Fibroblast of villous mesenchyme (primary cell): ENCODE measurements at places on chromosomes 6 and 20. TPM values are rescaled to one million over a fixed set of nuclear protein-coding genes. Genes with fewer than 3 reads are reported as not detected.

The SLC25A27 gene
- 2.6 and 6.5 TPM in 2 replicates for total RNA-seq

The BACH2 gene
- under 0.01 and 0.64 TPM in 2 replicates for total RNA-seq

The NMBR gene
- not detected in 2 replicates for total RNA-seq

The KIF3B gene
- 24.2 TPM in 2 replicates for total RNA-seq

The TRIM10 gene
- total RNA-seq, result not detected in 2 replicates

The EMILIN3 gene
- under 0.01 TPM in 1 of 2 replicates, not detected in the other for total RNA-seq

The MRAP2 gene
- not detected in 2 replicates for total RNA-seq

The GSTA2 gene
- not detected in 2 replicates for total RNA-seq

The ZC3H12D gene
- under 0.01 TPM in 2 replicates for total RNA-seq

The C6orf132 gene
- 2.6 and 4.3 TPM in 2 replicates for total RNA-seq

The RAD21L1 gene
- not detected in 2 replicates for total RNA-seq

The BPIFB4 gene
- not detected in 2 replicates for total RNA-seq

The SGK2 gene
- under 0.01 and 0.64 TPM in 2 replicates for total RNA-seq

The EPM2A gene
- total RNA-seq, result 7.7 and 7.8 TPM in 2 replicates
